ENCODE measurements at places on chromosomes 1 and 21. TPM values are rescaled to one million over a fixed set of nuclear protein-coding genes. Genes with fewer than 3 reads are reported as not detected.

Gene FGR
- total RNA-seq: 0.30 TPM

Gene ALG6
- total RNA-seq: 11.5 TPM

Gene LCE3D
- not detected for total RNA-seq

Gene LHX8
- total RNA-seq: not detected

Gene PADI1
- 0.07 TPM for total RNA-seq

Gene UTS2
- total RNA-seq: not detected

Gene GREM2
- 14.7 TPM for total RNA-seq

Gene KRTAP19-3
- total RNA-seq: not detected

Gene MOV10
- 41.5 TPM for total RNA-seq

Gene MRPL55
- 50.7 TPM for total RNA-seq

Gene AGMAT
- total RNA-seq: 0.52 TPM
